T-cell (primary cell): ENCODE measurements at places on chromosomes 6 and 20. TPM values are rescaled to one million over a fixed set of nuclear protein-coding genes. Genes with fewer than 3 reads are reported as not detected.

GRCh38 chr6:70343313-70343712 lies 40.4 kb upstream of the COL9A1 start:
- DNase-seq: no peak

- no peak for DNase-seq
Observed at GRCh38 chr6:132286298-132287019, 114.8 kb downstream of the MOXD1 start.

DNA sequence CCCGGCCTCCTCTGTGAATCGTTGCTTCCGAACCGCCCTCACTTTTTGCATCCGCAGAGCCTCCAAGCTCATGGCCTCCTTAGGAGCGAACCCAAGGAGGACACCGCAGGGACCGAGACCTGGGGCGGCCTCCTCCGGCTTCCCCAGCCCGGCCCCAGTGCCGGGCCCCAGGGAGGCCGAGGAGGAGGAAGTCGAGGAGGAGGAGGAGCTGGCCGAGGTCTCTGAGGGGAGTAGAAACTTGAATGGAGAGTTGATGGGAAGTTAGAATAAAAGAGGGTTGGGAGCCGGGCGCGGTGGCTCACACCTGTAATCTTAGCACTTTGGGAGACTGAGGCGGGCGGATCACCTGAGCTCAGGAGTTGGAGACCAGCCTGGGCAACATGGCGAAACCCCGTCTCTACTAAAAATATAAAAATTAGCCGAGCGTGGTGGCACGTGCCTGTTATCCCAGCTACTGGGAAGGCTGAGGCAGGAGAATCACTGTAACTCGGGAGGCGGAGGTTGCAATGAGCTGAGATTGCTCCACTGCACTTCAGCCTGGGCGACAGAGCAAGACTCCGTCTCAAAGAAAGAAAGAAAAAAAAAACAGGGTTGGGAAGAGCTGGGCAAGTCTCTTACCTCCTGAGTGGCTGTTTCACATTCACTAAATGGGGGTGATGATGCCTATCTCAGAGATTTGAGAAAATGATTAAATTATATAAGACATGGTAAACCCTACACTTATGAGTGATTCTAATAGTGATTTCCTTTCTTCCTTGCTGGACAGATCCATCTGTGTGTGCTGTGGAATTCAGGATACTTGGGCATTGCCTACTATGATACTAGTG lies 805 bp downstream of the MSH5 start:
- no peak for DNase-seq

- DNase-seq: no peak
Observed at GRCh38 chr20:58970146-58970545, 10.9 kb upstream of the NELFCD start.

GRCh38 chr6:148548749-148549140 lies 198.1 kb upstream of the UST start:
- DNase-seq: no peak

- no peak for DNase-seq
Observed at GRCh38 chr6:76843054-76843822, 620.1 kb downstream of the HTR1B start.

GRCh38 chr20:58623579-58624473 lies 27.3 kb upstream of the STX16 start:
- no peak for DNase-seq

DNA sequence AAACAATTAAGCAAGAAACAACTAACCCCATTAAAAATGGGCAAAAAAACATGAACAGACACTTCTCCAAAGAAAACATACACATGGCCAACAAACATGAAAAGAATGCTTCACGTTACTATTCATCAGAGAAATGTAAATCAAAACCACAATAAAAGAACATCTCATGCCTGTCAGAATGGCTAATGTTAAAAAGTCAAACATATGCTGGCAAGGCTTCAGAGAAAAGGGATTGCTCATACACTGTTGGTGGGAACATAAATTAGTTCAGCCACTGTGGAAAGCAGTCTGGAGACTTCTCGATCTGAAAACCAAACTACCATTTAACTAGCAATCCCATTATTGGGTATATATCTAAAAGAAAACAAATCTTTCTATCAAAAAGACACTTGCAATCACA lies 217.5 kb downstream of the TINAG start:
- no peak for DNase-seq

DNA sequence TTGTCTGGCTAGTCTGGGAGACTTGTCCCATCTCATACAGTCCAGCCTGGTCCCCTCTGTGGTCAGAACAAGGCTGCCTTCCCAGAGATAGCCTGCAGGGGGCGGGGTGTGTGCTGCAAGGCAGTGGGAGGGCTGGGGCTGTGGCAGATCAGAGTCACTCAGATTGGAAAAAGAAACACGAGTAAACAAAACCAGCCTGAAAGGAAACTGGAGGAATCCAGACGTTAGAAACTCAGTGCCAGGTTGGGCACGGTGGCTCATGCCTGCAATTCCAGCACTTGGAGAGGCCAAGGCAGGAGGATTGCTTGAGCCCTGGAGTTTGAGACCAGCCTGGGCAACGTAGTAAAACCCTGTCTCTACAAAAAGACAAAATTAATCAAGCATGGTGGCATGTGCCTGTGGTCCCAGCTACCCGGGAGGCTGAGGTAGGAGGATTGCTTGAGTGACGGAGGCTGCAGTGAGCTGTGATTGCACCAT lies 20.2 kb downstream of the LEMD2 start:
- peak; percentile 52 for DNase-seq

DNA sequence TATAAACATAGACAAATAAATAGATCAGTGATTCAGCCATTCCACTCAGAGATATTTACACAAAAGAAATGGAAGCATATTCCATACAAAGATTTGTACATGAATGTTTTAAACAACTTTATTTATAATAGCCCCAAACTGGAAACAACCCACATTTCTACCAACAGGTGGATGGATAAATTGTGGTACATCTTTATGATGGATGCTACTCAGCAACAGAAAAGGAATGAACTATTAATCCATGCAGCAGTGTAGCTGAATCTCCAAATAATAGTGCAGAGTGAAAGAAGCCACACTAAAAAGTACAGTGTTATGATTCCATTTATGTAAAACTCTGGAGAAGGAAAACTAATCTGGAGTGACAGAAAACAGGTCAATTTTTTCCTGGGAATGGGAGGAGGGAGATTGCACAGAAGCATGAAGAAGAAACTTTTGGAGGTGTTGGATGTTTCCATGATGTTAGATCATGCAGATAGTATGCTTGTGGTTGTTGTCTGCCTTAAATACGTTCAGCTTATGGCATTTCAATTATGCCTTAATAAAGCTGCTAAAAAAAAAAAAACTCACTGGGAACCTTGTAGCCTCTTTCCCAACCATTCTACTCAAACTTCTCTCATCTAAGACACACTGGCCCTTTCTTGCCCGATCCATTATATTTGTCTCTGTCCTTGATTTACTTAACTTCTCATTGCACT lies 100.9 kb downstream of the PPP1R14C start:
- DNase-seq: no peak

DNA sequence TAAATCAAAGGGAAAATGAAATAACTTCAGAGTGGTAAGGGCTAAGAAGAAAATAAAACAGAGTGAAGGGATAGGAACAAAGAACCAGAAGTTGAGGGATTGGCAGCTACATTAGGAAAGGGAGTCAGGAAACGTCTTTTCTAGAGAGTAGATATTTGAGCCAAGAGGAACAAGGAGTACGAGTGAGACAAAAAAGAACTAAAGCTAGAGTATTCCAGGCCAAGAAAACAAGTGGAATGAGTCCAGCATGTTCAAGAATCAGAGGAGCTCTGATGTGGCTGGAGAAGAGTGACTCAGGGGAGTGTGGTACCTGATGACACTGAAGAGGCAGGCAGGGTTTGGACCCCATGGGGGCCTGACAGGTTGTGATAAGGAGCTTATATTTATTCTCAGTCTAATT lies 66.3 kb downstream of the CEP162 start:
- DNase-seq: no peak

DNA sequence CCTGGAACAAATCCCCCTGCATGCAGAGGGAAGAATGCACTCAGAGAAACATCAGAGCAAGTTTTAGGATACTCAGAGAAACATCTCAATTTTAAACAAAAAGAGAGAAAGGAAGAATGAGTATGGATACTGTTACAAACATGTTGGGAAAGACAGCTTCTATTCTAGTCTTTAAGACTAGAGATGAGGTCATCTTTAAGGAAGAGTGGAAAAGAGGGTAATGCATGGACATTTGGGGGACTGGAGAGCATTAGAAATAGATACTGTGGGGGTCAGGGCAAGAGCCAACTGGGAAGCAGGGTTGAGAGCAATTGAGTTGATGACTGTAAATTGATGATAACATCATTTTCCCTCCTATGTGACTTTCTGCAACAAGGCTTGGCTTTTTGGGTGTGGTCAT lies 431.2 kb downstream of the CDH26 start:
- no peak for DNase-seq

GRCh38 chr6:40192516-40192915 lies 258.3 kb upstream of the MOCS1 start:
- no peak for DNase-seq

GRCh38 chr6:32991972-32992371 lies 17.4 kb downstream of the HLA-DOA start:
- no peak for DNase-seq

DNA sequence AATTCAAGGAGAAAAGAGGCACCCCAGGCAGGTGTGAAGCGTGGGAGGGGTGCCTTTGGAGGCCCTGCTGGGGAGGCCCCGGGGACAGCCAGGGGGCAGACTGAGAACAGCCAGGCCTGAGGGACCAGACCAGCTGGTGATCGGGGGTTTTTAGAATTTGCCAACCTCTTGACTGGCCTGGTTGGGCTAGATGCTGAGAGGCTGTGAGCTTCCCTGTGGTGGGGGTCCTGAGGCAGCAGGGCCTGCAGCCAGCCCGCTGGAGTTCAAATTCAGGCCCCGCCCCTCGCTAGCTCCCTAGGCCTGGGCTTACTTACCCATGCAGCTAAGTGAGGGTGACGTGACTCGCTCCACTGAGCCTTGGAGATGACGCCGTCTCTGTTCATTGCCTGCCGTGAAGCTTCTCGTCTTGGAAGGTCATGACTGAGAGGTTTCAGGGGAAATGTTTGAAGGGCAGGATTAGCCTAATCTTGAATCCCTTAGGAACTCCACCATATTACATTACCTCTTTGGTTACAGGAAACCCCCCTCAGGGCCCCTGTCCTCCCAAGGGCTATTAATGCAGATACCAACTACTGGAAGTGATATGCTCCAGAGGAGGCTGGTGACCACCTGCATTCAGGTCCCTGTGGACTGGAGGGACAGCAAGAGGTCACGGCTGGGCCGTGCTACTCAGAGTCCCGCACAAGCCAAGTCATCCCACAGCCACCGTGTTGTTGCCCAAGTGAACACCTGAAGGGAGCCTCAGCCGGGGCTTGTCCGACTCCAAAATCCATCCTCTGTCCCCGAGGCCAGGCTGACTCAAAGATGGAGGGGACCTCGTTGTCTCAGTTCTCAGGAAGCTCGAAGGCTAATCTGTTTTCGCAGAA lies 73.9 kb upstream of the DUSP22 start:
- no peak for DNase-seq

- DNase-seq: no peak
Observed at GRCh38 chr20:48403167-48403761, 424.5 kb downstream of the PREX1 start.

DNA sequence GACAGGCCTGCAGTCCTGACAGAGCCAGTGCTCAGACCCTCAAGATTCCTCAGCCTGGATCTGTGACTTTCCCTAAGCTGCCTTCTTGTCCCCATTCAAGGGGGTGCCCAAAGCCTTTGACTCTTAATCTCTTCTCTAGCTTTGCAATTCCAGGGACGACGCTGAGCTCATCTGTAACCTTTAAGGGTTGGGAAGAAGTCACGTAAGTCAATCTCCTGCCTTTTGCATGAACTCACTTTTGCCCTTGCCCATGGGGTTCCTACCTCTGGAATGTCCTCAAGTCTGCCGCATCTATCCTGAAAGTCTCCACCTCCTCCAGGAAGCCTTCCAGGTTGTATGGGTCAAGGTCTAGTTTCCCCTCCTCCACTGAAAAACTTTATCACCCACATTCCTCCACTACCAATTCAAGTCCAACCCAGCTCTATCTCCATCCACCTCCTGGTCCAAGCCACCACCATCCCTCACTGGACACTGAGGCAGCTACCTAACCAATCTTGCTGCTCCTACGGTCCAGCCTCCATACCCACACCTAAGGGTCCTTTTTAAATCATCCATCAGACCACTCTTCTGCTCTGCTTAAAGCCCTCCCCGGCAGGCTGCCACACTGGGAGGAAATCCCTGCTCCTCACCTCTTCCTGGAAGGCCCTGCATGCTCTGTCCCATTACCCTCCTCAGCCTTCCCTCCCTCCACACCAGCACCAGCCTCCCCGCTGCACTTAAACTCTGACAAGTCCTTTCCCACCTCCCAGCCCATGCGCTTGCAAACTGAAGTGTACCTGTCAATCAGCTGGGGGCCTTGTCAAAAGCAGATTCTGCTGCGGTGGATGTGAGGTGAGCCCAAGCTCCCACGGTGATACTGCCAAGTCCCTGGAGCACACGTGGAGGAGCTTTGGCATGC lies 29.7 kb downstream of the PREX1 start:
- DNase-seq: no peak

GRCh38 chr6:31744422-31744821 lies 4.6 kb downstream of the MSH5 start:
- DNase-seq: no peak

- DNase-seq: no peak
Observed at GRCh38 chr6:161417717-161418462, 144.0 kb upstream of the AGPAT4 start.

DNA sequence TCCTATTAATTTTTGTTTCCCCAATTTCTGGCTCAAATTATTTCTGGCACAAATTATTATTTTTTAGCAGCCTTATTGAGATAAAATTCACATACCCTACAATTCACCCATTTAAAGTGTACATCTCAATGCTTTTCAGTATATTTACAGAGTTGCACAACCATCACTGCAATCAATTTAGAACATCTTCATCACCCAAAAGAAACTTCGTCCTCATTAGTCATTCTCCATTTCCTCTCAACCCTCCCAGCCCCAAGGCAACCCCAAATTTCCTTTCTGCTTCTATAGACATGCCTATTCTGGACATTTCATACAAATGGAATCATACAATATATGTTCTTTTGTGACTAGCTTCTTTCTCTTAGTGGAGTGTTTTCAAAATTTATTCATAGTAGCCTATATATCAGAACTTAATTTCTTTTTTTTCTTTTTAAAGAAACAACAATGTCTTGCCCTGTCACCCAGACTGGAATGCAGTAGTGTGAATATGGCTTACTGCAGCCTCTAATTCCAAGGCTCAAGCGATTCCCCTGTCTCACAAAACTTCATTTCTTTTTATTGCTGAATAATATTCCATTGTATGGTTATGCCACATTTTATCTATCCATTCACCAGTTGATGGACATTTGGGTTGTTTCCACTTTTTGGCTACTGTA lies 84.5 kb downstream of the DNAH8 start:
- no peak for DNase-seq

- peak; percentile 52 for DNase-seq
Observed at GRCh38 chr20:4962241-4962855, 39.0 kb downstream of the SLC23A2 start.

- DNase-seq: no peak
Observed at GRCh38 chr6:95352064-95352795, 225.1 kb upstream of the MANEA start.

GRCh38 chr6:77462359-77463307 lies 658 bp downstream of the HTR1B start:
- DNase-seq: no peak

- no peak for DNase-seq
Observed at GRCh38 chr6:150894935-150895552, 29.5 kb downstream of the MTHFD1L start.

Gene RAE1
- 41.1 TPM for total RNA-seq

Gene TRIM40
- not detected for total RNA-seq

Gene RBM24
- total RNA-seq: not detected

Gene TCP11
- total RNA-seq: not detected

Gene CFAP206
- total RNA-seq: 0.35 TPM

Gene SLC22A1
- total RNA-seq: 1.0 TPM

Gene SH3BGRL2
- total RNA-seq: 2.2 TPM

Gene ASCC3
- total RNA-seq: 43.2 TPM

Gene ARMC2
- total RNA-seq: 7.5 TPM
